ENCODE measurements at places on chromosomes 12 and 14.

DNA sequence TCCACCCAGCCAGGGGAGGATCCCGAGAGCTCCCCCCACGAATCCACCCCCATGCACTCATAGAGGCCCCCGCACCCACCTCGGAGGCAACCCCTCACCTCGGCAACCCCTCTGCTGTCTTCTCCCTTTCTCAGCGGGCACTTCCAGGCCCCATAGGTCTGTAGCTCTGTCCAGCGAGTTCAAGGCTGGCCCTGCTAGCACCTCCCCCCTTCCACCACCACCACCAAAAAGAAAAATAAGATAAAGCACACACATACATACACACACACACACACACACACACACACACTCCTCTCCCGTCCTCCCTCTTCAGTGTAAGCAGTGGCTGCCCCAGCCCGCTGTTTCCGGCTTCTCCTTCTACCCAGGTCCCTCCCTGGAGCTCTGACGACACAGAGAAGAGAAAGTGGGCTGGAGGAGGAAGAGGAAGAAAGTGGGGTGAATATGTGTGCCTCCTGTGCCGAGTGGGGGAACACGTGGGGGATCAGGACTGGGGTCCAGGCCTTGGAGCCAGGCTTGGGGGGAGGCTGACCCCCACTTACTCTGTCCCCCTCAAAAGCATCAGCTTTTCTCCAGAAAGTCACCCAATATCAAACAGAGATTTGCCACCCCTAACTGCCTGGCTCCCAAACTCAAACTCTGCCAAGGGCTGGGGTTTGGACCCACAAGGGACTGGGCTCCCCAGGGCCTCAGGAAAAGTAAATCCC is at the start of gene STAT6:
STAT6 (minus strand) TSS at position 332 of the 704 bp plus-strand sequence. CDS start 3,084 bp downstream, outside the sequence.
- no peak for DNase-seq

DNA sequence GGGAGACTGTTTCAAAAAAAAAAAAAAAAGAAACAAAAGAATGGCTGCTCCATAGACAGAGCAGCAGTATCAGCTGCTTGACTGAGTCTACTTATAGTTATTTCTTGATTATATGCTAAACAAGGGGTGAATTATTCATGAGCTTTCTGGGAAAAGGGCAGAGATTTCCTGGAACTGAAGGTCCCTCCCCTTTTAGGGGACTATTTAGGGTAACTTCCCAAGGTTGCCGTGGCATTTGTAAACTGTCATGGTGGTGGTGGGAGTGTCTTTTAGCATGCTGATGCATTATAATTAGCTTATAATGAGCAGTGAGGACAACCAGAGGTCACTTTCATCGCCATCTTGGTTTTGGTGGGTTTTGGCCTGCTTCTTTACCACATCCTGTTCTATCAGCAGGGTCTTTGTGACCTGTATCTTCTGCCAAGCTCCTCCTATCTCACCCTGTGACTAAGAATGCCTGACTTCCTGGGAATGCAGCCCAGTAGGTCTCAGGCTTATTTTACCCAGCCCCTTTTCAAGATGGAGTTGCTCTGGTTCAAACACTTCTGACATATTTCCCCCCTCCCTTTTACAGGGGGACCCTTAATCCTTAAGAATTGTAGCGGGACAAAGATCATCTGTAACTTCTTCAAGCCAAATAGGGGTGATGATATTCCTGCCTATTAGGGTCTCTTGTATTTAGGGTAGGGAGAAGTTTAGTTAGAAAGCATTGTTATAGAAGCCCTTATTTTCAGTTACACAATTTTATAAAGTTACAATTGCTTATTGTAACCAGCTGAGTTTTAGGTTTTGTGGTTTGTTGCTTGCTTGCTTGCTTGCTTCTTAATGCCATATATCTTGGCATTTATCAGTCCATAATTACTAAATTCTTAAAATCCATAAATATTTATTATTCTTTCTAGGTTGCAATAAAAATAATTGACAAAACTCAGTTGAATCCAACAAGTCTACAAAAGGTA is 42.5 kb downstream of the MARK3 start:
- no peak for DNase-seq

DNA sequence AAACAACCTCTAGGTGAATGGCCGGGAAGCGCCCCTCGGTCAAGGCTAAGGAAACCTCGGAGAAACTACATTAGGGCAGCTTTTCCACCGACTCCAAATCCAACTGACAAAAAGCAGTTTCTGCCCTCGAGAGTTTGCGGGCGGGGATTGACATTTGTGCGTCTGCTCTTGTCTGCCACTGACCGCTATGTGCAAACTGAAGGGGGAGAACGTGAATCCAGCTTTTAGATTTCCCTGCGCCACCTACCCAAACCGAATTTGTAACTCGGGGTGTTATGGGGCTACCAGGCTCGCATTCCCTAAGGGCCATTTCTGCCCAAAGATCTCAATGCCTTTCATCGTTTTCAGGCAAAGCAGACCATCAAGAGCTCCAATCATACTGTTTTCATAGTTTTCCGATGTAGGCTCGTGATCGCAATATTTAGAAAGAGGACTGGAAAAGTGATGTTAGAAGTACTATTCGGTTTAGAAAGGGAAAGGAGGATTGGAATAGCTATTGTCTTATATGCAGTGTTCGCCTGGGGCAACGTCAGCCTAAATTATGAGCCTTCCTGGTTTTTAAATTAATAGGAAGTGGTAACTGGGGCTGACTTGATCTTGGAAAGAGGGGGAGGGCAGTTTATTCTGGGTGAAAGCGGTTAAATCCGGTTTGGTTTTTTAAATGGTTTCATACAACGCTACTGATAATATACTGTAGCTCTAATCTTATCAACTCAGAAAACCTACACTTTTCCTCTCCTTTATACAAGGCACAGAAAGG is 45.4 kb downstream of the BCAT1 start:
- no peak for DNase-seq

DNA sequence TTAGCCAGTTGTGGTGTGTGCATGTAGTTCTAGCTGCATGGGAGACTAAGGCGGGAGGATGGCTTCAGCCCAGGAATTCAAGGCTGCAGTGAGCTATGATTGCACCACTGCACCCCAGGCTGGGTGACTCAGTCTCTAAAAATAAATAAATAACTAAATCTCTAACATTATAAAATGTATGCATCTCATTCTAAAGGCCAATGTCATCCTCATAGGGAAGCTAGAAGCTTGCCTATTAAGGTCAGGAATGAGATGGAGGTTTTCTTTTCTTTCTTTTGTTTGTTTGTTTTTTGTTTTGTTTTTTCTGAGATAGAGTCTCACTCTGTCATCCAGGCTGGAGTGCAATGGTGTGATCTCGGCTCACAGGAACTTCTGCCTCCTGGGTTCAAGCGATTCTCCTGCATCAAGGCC is 48.8 kb upstream of the PAPLN start:
- DNase-seq, result no peak

- DNase-seq, result no peak
Measured at GRCh38 chr12:98084391-98084790, 431.0 kb upstream of the TMPO start.

GRCh38 chr14:20799892-20800544 is 2.6 kb downstream of the RNASE1 start:
- no peak for DNase-seq

- no peak for DNase-seq
Measured at GRCh38 chr12:16350682-16351081, 3.2 kb downstream of the MGST1 start.

All from NCI-H1105 treated with DMSO at 0.1 percent for 48 hours (cell line).